Fibroblast of skin of right biceps (primary cell): ENCODE measurements at places on chromosomes 1 and 21.

DNA sequence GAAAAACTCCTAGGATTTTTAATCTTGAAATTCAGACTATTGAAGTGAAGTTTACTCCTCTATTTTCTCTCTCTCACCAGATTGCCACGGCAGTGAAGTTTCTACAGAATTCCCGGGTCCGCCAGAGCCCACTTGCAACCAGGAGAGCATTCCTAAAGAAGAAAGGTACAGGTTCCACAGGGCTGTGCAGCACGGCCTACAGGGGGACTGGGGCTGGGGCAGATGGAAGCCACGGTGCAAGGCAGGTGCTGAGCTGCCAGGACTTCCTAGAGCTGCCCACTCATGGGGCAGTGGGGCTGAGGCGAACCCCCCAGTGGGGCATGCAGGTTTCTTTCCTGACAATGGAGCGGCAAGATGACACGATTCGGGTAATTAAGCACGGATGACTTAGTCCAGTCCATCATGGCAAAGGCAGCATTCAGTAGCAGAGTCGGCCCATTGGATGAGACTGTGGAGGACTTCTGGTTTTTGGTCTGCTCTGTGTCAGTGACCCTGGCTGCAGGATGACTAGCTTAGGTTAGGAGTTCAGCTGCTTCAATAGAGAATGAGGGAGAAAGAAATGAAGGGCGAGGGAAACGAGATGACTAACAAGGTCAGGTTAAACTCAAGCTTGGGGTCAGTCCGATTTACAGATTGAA is 61.5 kb downstream of the PEX14 start:
- DNase-seq: no peak

DNA sequence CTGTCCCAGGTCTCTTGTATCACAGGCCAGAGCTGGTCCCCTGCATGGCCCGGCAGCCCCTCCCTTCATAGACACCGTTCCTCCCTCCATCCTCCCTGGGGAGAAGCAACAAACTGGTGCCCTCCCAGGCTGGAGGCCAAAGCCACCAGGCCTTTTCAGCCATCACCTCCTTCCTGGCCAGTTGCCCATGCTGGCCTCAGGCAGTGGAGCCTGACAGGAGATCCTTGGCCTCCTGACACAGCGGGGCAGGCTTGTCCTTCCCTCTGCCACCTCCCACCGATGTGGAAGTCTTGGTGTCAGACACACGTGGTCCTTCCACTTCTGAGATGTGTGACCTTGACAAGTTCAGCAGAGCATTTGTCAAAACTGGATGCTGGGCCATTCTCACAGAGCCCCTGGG is 206.0 kb downstream of the HIVEP3 start:
- no peak for DNase-seq

GRCh38 chr1:161718559-161719324 is 2.6 kb upstream of the FCRLB start:
- no peak for DNase-seq

GRCh38 chr1:84719543-84720217 is 29.4 kb upstream of the SSX2IP start:
- DNase-seq: peak; percentile 51

DNA sequence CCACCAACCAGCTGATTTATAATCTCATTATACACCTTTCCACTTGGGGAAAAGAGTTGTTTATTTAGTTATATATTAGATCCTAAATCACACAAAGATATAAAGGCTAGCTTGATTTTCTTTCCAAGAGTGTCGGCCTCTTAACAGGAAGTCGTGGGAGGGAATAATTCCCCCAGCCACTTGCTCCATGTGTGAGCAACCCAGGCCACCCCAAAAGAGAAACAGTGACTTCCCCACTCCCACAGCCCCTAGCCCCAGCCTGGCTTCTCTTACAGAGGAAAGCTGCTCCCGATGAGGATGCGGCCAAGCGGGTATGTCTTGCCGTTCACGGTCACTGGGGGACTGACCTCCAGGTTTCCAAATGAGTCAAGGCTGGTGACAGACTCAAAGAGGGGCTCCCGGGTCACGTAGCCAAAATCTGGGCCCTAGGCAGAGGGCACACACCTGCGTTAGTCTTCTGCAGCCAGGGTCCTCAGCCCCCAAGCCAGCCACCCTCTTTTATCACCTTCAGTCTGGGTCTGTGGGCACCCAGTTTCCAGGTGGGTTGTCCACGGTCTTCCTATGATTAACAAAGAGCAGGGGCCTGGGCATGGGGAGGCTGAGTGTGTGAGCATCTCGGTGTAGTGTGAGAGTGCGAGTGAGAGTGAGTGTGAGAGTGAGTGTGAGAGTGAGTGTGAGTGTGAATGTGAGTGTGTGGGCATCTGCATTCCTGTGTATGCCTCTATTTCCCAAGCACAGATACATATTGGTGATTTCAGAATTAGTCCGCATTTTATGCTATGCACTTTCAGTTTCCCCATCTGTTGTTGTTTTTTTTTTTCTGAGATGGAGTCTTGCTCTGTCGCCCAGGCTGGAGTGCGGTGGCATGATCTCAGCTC is 25.4 kb upstream of the SDHB start:
- no peak for DNase-seq

DNA sequence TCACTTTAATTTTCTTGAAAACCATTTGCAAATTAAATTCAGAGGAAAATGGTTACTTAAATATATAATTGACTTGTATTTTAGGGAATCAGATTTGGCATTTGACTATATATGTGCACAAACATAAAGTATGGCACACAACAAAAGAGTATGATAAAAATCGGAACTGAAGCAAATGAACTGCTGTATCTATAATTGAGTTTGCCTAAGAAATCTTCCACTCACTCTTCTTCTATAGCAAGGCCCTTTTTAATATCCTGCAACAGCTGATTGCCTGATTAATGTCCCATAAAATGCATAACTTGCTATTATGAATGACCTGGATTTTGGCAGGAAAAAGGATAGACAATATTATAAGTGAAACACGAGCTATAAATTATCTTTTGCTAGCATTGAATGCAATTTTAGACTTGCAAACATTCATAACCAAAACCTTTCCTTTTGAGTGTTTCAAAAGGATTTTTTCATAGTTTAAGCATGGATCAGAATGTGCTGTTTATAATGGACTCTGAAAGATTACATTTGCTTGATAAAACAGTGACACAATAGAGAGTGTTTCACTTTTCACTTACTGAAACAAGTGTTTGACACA is 2204.3 kb downstream of the MRPL39 start:
- DNase-seq: no peak

DNA sequence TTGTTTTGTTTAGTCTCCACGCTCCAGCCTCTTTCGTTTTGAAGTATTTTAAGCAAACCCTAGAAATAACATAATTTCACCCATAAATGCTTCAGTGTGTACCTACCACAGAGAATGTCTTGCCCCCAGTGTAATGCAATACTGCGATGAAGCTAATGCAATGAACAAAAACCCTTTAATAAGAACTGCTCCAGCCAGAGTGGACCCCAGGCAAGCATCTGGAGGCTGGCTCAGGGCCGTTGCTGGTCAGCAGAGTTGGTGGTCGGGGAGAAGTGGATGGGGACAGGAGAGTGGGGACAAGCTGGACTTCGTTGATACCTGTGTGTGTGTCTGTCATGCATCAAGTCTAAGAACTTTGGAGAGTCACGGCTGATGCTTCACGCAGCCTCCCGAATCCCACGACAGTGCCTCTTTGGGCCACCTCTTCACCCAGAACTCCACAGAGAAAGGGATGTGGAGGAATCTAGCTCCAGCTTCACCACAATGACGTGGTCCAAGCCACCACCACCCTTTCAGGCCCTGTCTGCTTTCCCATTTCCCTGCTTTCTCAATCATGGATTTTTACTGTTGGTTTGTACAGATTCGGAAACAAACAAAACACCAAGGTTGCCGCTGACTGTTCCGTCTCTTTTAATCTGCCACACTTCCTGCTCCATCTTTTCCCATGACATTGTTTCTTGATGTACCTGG is 108.6 kb upstream of the ERRFI1 start:
- no peak for DNase-seq

DNA sequence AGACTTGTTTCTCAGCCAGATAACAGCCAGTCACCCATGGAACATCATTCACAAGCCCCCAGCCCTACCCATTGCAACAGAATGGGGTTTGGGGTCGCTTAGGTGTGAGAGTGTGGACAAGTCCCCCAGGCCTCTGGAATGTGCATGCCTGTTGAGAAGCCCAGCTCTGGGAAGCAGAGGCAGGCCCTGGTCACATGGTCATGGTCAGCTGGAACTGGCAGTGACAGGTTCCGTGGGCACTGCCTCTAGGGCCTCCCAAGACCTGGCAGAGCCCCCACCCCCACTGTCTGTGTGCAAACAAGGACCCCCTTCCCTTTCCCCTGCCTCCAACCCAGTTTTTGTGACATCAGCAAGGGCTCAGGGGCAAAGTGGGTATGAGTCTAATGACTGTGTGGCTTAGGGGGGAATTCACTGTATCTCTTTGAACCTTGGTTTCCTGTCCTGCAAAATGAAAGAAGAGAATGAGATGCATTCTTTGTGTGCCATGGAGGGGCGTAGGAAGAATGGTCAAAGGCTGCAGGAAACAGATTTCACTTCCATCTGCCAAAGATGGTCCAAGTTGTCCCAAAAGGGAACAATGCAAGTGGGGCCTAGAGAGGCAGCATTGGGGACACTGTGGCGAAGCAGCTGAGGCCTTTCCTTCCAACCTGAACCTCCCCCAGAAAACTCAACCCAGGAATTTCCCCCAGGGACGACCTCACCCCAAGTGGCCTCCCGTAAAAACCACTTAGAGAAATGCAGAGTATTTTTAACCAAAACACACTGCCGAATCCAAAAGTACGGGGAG is 34.7 kb upstream of the SELENON start:
- no peak for DNase-seq

- peak; percentile 47 for DNase-seq
Observed at GRCh38 chr1:245590726-245591125, 435.9 kb downstream of the KIF26B start.

- DNase-seq: peak; percentile 25
Observed at GRCh38 chr1:179807691-179808485, 64.8 kb downstream of the FAM163A start.

DNA sequence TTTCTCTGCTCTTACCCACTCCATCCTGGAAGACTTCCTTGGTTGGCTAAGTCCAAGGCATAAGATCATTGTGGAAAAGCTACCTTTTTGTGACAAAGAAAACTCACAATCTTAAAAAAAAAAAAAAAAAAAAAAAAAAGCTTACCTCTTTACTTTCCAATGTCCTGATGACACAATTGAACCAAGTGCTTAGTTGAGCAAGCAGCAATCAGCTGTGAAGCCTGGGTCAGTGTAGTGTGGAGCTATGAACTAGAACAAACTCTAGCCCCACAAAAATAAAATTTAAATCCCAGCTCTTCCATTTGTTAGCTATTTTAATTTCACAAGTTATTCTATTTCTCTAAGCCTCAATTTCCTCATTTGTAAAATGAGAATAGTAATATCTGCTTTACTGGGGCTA is 647.6 kb downstream of the LMO4 start:
- DNase-seq: no peak

DNA sequence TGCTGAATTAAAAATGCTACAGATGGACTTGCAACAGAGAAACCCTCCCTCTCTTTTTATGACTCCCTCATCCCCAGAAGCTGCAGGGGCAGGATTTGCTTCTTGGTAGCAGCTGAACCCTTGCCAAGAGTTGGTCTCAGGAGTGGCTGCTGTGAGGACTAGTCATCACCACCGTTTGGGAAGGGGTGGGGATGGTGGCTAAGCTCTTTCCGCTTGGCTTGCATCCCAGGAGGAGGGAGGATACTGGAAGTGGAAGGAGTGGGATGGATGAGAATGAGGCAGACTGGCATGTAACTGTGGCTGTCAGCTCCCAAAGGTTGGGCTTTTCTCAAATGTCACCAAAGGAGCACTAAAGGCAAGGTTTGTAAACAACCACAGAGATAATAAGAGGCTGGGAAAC is 50.8 kb upstream of the COL24A1 start:
- DNase-seq: peak; percentile 98

DNA sequence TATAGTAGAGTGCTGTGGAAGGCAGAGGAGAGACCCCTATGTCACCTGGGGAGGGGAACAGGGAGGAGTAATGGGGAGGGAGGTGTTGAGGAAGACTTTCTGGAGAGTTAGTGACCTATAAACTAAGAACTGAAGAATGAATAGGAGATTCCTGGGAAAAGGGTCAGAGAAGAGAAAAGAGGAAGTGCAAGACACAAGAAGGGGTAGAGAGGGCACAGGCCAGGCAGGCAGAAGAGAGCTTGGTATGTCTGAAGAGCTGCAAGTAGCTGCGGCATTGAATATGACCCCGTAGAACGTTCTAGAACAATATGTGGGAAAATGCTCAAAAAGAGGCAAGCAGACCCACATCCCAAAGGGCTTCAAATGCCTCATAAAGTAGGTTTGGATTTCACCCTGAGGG is 361.2 kb downstream of the PRDM2 start:
- DNase-seq: no peak
